ENCODE measurements at places on chromosomes 11 and 22.

- no peak for DNase-seq
Measured at GRCh38 chr11:69172674-69173073, 16.9 kb downstream of the SMIM38 start.

DNA sequence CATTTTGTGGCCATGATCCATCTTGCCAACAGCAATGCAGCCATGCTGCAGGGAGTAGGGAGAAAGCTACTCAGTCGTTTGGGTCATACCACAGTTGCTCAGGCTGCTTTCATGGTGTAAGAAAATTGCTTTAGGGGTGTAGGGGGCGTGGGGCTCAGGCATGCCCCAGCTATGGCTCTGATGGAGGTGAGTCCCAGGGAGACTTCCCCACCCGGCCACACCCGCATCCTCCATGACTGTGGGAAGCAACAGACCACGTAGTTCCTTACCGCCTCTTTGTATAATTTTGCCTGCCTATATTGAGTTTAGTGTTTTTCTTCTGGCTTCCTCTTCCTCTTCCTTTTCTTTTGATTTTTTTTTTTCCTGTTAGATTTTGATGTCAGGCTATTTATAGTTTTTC, 58.8 kb downstream of the SPECC1L start:
- DNase-seq = no peak

DNA sequence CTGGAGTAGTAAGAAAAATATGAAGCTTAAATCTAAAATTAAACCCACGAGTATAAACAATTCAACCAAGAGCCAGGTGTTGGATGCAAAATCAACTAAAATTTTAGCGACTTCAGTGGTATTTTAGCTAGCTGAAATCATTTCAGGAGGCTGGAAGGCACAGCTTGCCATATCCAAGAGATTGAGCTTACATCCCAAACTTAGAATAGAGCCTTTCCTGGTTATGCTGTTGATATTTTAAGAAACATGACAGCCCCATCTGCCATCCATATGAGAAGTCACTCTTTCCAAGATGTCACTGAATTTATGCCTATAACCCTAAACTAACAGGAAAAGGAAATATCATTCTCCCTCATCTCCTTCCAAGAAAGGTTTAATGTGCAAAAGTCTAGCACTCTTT, 334.0 kb downstream of the KCNA4 start:
- DNase-seq = no peak

GRCh38 chr11:130808541-130808940, 107.7 kb downstream of the SNX19 start:
- DNase-seq = no peak

DNA sequence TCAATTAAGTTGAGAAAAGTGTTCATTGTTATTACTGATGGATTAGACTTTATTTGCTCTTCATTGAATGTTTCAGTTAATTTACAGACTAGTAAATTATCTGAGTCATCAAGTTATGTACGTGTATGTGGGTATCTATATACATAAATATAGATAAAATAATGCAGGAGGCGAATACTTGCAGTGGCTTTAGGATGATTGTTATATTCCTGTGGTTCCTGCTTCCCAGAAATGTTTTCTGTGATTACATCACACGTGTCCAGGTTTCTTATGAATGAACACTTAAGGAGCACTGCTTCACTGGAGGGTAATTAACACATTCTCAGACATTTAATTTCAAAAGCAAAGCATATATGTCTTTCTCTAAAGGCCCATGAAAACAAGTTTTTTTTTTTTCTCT, 28.4 kb downstream of the YAP1 start:
- DNase-seq = no peak

- no peak for DNase-seq
Measured at GRCh38 chr11:86248609-86249008, 4.1 kb downstream of the EED start.

GRCh38 chr22:46684706-46685105, 53.3 kb downstream of the CERK start:
- DNase-seq = no peak

- DNase-seq = no peak
Measured at GRCh38 chr11:128524172-128524571, 63.2 kb downstream of the ETS1 start.

GRCh38 chr22:45832959-45833580, 143.9 kb downstream of the WNT7B start:
- DNase-seq = no peak

DNA sequence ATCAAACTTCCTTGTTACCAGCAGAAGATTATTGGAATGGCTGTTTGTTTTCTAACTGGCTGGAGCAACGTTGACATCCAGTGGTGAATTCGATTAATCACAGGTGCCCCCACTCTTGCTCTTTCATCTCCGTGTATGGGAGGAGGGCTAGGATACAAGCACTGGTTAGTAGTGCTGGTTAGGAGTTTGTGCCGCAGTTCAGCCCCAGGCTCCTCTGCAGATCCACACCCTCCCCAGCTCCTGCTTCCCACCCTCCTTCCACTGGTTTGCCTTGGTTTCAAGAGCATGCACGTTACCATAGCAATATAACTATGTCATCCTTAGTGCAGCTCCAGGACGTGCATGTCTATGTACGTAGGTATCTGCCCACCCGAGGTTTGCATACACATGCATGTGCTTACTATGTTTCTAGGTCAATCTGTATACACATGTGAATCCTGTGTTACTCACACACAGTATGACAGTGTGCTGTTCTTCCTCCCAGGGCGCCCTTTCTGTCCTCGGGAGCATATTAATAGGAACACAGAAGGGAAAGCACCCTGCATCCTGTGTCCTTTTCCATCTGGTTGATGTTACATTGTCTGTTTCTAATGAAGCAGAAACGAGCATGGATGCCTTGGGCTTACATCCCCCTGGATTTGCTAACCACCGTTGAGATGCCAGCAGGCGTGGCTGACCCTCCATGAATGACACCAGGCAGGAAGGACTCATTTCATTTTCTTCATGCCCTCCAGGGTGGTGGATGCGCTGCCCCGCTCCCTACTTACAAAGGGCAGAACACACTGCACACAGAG, 539.3 kb downstream of the OPCML start:
- DNase-seq = no peak

DNA sequence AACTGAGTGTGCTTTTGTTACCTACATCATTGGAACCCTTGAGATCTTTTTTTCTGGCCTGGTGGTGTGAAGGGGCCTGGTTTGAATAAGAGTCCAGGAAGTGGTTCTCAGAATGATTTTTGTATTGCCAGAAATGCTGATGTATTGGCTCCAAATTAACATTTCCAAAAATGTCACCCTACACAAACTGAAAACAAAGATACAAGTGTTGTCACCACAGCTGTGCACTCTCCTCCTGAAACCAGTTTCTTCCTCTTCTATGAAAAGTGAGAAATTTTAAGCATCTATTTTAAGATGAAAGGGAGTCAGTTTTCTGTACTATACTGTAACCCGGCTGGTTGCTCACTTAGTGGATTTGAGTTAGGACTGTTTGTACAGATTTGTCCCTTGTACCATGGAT, 218.8 kb downstream of the PGR start:
- no peak for DNase-seq

- no peak for DNase-seq
Measured at GRCh38 chr11:44899959-44900358, 50.7 kb downstream of the TP53I11 start.

- DNase-seq = no peak
Measured at GRCh38 chr11:32033491-32033890, 57.4 kb upstream of the RCN1 start.

DNA sequence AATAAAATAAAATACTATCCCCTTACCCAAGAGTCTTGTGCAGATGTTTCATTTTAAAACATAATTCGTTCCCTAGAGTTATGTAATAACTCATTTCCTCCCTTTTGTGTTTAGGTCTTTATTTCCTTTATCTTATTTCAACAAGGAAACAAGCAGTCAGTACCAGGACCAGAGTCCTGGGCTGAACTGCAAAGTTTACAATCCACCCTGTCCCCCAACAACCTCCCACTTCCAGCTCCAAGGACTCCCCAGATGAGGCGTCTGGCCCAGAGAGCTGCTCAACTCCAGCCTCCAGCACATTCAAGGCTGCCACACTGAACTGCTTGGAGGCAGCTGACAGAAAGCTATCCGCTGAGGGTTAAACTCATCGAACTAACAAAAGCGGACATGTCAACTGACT, 4.5 kb downstream of the POLDIP3 start:
- DNase-seq = no peak

DNA sequence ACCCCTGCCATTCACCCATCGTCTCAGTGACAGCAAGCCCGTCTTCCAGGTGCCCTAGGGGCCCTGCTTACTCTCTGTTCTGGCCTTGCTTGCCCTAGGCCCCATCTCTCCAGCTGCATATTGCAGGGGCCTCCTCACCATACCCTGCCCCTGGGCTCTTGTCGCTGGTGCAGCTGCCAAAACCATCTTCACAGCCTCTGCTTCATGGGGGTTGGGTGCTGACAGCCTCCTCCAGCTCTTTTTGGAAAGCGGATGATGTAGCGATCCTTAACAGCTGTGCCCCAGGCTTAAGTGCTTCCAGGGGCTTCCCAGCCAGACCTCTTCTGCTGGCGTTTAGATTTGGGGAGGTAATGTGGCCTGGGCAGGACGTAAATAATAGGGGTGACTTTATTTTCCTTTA, 61.2 kb upstream of the SUSD2 start:
- no peak for DNase-seq

GRCh38 chr11:39678996-39679395, 1780.5 kb downstream of the LRRC4C start:
- DNase-seq = no peak

DNA sequence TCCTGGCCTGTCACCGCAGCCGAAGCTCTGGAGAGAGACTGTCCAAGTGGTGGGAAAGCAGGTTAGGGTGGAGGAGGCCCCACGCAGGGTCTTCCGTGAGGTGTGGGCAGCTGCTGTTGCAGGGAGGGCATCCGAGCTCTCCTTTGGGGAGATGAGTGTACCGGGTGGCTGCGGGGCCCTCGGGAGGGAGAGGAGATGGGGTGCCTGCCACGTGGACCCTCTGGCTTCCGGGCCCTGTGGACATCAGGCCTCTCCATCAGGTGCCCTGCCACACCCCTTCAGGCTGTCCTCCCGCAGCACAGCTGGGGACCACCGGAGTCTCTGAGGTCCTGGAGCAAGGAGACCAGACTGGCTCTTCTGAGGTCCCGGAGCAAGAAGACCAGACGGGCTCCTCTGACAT, 1.7 kb downstream of the PTDSS2 start:
- DNase-seq = no peak

DNA sequence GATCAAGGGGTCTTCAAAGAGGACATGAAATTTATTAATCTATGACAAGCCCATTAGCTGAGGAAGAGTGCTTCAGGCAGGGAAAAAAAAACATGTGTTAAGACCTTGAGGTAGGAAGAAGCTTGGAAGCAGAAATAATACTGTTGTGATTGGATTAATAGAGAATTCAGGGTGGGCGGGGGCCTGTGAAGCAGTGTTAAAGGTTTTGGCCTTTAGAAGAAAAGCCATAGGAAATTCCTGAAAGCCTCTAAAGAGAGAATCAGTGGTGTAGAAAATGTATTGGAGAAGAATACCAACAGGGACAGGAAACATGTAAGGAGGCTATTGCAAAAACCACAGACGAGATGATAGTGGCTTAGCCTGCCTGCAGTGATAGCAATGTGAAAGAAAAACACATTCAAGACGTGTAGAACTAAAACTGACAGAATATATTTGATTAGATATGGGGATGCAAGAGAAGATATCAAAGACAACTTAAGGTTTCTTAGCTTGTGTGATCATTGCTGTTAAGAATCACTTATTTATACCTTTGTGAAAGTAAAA, 404.4 kb upstream of the ANO3 start:
- DNase-seq = no peak

- no peak for DNase-seq
Measured at GRCh38 chr11:43681401-43681942, 934 bp downstream of the HSD17B12 start.

- no peak for DNase-seq
Measured at GRCh38 chr11:18741783-18742182, 15.8 kb upstream of the IGSF22 start.

DNA sequence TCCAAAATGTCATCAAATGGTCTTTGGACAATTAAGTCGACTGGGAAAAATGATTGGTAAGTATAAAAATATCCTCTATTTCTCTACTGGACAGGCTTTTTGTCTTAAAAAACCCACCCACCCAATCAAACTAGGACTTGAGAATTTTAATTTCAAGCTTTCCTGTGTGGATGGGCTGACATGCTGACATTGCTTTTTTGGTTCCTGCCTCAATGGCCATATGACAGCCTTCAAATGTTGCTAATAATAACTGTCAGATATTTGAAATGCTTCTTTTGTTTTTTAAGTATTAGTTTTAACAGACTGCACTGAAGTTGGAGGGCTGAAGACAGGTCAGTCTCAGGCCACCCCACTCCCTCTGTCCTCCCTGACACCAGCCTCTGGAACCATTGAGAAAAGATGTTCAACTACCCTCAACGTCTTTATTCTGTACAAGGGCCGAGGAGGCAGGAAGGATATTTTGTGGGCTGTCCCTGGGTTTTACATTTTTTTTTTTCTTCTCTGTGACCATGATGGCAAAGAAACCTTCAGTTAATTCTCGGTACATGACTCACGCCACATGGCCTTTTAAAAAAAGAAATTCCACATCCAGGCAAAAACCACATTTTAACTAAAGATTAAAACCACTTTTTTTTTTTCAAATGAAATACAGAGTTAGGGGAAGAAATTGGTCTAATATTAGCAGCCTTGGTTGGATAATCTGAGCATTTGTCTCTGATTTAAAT, 130.4 kb downstream of the SLC1A2 start:
- DNase-seq = no peak

DNA sequence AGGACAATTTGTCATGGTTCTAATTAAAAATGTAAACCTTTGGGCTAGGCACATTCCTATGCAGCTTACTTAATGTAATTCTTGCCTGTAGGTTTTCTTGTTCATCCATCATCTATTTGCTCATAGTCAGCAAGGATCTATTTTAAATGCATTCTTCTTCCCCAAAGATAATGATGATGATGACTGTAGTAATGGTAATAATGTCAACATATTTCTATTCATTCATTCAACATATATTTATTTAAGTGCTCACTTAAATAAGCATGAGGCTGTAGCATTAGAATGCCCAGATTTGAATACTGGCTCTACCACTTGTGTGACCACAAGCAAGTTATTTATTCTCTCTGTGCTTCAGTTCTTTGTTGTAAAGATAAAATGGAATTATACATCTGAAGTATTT, 169.6 kb upstream of the SYN3 start:
- DNase-seq = no peak

DNA sequence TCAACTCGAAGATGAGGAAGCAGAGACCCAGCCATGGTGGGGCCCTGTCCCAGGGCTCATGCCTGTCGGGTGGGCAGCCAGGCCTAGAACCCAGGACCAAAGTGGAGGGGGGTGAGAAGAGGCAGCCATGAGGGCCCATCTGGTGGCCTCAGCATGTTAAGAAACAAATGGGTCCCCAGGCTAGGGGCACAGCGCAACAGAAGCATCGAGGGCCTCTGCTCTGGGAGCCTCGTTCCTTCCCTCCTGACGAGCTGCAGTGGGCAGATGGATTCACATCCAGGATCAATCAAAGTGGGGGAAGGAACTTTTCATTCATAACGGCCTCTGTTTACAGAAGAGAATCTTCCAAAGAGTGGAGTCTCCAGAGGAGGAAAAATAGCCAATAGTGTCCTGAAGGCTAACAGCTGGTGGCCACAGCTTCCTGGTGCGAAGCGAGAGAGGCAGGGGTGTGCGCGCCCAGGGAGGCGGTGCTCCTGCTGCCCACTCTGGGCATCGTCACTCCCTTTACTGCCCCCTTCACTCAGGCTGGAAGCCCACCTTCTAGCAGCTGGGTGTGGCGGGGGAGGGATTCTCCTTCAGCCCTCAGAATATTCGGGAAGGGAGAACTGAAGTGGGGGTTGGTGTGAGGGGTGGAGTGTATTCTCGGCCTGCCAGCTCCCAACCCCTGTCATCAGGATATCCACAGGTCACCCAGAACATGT, 4.3 kb downstream of the CBX7 start:
- no peak for DNase-seq

GRCh38 chr22:30876915-30877553, 91.5 kb downstream of the MORC2 start:
- DNase-seq = no peak
